ENCODE measurements at places on chromosomes 1 and 21.

GRCh38 chr1:209199822-209200221 lies 383.7 kb upstream of the CAMK1G start:
- no peak for DNase-seq

DNA sequence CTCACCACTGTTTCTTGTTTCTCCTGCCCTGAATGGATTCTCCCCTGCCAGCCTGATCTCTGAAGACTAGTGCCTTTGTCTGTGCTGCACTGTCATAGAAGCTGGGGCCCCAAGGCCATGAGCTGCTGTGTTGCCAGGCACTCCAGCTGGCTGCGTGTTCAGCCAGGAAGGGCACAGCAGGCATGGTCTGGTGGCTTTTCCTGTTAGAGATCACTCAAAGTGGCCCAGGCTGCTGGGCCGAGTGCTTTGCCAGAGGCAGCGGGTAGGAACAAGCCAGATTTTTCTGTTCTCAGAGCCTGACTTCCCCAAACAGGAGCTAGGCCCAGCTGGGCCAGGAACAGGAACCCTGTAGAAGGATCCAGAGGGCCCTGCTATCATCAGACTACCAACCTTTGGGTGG lies 5.2 kb downstream of the ADPRS start:
- DNase-seq: no peak

- no peak for DNase-seq
These were observed 536.6 kb upstream of the CXADR start for GRCh38 chr21:16976193-16976592.

DNA sequence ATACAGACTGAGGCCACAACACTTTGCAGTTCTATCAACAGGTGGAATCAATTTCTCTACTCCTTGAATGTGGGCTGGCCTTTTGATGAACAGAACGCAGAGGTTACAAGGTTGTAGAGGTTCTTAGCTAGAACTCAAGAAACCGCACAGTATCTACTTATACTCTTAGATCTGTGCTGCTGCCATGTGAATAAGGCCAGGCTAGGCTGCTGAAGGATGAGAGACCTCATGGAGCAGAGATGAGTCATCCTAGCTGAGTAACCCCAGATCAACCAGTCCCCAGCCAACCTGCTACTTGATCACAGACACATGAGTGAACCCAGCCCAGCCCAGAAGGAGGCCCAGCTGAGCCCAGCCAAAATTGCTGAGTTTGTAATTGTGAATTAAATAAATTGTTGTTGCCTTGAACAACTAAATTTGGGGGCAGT lies 35.3 kb upstream of the BCAR3 start:
- DNase-seq: no peak

DNA sequence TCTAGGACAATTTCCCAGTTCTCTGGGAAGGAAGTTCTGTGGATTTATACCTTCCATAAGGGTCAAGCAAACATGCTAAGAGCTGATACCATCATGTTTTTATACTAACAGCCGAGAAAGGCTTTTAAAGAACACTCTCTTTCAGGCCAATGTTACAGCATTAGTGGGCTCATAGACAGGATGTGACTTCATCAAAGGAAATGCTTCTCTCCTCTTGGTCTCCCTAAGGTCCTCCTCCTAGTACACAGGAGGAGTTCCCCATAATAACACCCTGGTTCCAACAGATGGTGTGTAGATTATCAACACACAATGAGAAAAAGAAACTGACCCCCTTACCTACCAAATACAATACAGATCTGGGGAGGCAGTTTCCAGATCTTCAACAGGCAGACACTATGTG lies 26.7 kb upstream of the GLIS1 start:
- DNase-seq: no peak

DNA sequence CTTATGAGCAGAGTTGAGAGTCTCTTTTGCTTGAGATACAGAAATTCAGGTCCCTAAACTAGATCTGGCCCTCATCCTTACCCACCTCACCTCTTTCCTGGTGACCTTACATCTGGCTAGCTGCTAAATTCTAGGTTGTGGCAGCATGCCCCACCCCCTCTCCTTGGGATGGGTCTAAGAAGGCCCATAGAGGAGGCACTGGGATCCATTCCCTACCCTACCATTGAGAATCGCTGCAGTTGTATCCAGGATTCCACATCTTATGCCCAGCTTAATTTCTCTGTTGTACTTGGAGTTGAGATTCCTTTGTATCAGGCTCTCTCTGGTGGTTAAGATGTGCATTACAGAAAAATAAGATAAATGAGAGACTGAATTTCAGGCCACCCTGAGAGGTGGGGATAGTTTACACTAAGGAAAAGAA lies 9.5 kb upstream of the TMEM39B start:
- peak; percentile 74 for DNase-seq

GRCh38 chr1:211680752-211681327 lies 5.4 kb upstream of the NEK2 start:
- peak; percentile 93 for DNase-seq

- DNase-seq: no peak
These were observed 101.9 kb downstream of the CCDC185 start for GRCh38 chr1:223494926-223495645.

- DNase-seq: no peak
These were observed 74.9 kb upstream of the ADGRL2 start for GRCh38 chr1:81725823-81726222.

GRCh38 chr1:241637046-241637590 lies 3.1 kb downstream of the CHML start:
- no peak for DNase-seq

DNA sequence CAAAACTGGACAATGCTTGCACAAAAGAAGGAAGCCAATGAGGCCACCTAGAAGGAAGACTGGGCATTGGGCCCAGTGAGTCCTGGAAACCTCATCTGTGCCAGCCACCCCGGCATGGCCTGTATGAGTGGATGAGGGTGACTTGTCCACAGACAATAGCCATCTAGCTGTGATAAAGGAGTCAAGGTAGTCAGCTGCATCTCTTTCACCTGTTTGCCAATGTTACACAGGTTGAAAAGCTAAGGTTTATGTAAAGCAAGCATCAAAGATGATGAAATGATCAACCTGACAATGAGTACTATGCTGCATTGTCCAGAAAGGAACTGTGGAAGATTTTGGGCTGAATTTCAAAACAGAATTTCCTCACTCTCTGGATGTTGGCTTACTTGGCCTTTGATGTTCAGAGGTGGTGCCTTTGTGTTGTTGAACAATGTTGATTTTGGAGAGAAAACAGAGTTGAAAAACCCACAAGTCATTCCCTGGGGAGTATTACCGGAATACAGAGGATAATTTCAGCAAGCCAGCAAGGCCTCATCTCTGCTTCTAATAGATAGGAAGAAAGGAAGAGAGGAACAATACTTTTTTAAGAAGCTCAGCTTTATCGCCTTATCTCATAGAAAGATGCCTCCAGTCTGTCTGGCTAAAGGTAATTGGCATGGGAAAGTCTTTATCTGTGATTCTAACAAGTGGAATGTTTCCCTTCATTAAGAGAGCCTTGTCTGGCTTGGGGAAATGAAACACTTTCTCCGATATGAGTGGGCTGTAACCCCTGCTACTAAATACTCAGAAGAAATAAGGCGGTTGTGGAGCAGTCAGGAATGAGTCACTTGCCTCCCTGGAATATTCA lies 11.4 kb upstream of the SELE start:
- DNase-seq: no peak

GRCh38 chr21:32114419-32115035 lies 164.3 kb downstream of the MIS18A start:
- DNase-seq: no peak

DNA sequence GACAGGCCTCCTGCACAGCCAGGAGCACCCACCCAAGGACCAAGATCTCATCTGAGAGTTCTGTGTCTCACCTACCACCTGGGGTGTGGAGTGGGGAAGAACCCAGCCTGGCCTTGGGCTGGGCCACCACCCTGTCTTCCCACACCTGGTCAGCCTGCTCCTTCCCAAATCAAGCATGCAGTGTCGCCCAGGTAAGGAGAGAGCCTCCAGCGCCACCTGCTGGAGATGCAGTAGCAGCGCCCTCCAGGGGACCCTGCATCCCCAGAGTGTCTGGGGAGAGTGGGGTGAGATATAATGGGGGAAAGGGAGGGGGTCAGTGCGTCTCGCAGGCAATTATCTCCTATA lies 32.3 kb downstream of the KIAA2013 start:
- DNase-seq: peak; percentile 79

DNA sequence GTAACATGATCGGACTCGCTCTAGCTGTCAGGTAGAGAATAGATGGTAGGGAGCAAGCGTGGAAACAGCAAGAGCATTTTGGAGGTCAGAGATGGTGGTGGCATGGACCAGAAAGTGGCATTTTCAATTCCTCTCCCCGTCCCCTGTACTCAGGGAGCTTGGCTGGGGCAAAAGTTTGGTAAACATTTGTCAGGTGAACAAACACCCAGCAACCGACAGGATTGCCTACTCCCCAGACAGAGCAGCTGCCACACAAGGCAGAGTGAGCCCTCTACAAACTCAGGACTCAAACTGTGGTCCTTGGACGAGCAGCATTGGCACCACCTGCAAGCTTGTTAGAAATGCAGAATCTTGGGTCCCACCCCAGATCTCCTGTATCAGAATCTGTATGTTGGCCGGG lies 14.3 kb downstream of the PTAFR start:
- no peak for DNase-seq

DNA sequence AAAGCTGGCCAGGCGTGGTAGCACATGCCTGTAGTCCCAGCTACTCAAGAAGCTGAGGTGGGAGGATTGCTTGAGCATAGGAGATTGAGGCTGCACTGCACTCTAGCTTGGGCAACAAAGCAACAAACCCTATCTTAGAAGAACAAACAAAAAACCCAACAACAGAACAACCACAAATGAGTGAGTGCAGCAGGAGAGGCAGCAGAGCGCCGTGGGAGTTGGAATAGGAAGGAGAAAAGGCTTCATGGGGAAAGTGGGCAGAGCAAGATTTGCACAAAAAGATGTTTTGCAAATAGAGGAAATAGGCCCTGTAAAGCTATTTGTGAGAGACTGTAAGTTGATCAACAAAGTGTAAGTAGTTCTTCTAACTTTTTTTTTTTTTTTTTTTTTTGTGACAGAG lies 19.6 kb downstream of the SMAP2 start:
- DNase-seq: no peak

- no peak for DNase-seq
These were observed 3.8 kb upstream of the HES3 start for GRCh38 chr1:6239950-6240768.

GRCh38 chr1:19447550-19447949 lies 37.8 kb downstream of the CAPZB start:
- no peak for DNase-seq

DNA sequence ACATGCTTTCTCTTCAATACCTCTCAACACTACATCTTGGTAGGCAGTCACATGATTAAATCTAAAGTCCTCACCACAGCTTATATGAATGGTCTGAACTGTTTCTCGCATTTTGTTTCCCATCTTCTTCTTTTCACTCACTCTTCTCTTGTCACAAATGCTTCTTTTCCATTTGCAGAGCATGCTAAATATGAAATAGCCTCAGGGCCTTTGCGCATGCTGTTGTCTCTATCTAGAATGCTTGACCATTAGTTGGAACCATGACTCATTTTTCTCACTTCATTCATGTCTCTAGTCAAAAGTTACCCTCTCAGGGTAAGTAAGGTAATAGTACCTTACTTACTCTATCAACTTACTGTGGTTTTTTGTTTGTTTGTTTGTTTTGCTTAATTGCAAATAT lies 239.7 kb downstream of the PTPRC start:
- DNase-seq: no peak

GRCh38 chr1:44895919-44896734 lies 53.1 kb upstream of the PTCH2 start:
- no peak for DNase-seq

DNA sequence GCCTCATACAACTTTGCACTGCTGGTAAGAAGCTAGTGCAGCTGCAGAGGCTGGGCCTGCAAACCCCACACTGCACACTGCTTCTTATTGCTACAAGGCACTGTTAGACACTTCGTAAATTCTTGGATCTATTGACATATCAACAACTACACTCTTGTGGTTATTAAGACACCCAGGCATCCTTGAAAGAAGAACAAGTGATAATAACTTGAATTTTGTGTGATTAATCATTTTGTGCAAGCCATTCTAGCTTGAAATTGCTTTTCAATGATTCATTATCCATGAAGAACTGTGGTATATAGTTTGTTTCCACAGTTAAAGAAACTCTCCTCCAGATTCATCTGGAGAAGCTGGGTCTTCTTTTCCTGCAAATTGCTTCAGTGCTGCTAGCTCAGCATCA lies 33.7 kb upstream of the IFI44L start:
- no peak for DNase-seq

GRCh38 chr1:204972426-204972825 lies 70.6 kb upstream of the CNTN2 start:
- DNase-seq: no peak

- no peak for DNase-seq
These were observed 48.4 kb upstream of the HOOK1 start for GRCh38 chr1:59766227-59766855.

DNA sequence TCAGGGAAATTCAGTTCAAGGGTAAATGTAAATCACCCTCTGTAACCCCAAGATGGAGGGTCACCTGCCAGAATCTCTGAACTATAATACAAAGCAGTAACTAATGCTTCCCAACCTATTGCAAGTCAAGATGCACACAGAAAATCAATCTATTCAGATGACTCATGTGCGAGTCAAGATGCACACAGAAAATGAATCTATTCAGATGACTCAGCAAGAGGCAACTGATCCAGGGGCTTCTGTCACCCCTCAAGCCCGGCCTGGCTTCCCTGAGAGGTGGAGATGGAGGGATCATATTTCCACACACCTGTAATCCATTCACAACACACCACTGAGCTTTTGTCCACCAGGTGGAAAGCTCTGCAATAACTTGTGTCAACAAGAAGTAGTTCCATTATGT lies 17.4 kb upstream of the HIVEP3 start:
- no peak for DNase-seq

GRCh38 chr1:41351262-41352151 lies 9.7 kb upstream of the FOXO6 start:
- DNase-seq: no peak

- DNase-seq: no peak
These were observed 22.1 kb upstream of the ATF3 start for GRCh38 chr1:212586206-212587015.

GRCh38 chr1:224811564-224811963 lies 117.9 kb upstream of the DNAH14 start:
- DNase-seq: no peak

Measured in NAMALWA (cell line).